ENCODE measurements at places on chromosomes 3 and 15.

GRCh38 chr3:27699067-27699466 lies 23.1 kb downstream of the EOMES start:
- H3K36me3 ChIP-seq: no peaks in the 10 kb centered on the region
- H3K4me3 ChIP-seq: no peak overlapping the region
- H3K27me3 ChIP-seq: no peaks in the 10 kb centered on the region

- DNase-seq: no peak
- no peaks in the 10 kb centered on the region for H3K4me1 ChIP-seq
- H3K4me3 ChIP-seq: no peak overlapping the region
- peaks cover 7% of the 10 kb centered on the region for H3K27me3 ChIP-seq
Observed at GRCh38 chr15:89230277-89230676, 8.9 kb upstream of the RLBP1 start.

DNA sequence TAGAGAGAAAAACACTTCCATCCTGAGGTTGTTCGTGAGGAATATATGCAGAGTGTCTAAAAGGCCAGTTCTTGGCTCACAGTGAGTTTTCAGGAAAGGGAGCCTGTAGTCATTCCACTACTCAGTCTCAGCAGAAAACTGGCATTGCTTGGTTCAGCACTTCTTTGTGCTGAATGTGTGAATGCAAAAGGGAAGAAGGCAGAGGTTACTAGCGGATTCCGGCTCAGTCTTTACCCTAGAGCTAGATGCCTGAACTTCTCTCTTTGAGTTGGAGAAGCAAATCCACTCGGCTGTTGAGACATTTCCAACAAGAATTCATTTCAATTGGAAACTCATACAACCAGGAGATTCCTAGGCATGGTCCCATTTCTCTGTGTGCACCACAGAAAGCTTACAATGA lies 23.1 kb upstream of the FRMD4B start:
- no peaks in the 10 kb centered on the region for H3K36me3 ChIP-seq
- peaks cover 3% of the 10 kb centered on the region for H3K4me1 ChIP-seq
- no peak overlapping the region for H3K4me3 ChIP-seq
- no peak for DNase-seq
- H3K27ac ChIP-seq: no peak overlapping the region
- H3K27me3 ChIP-seq: peaks cover 5% of the 10 kb centered on the region

DNA sequence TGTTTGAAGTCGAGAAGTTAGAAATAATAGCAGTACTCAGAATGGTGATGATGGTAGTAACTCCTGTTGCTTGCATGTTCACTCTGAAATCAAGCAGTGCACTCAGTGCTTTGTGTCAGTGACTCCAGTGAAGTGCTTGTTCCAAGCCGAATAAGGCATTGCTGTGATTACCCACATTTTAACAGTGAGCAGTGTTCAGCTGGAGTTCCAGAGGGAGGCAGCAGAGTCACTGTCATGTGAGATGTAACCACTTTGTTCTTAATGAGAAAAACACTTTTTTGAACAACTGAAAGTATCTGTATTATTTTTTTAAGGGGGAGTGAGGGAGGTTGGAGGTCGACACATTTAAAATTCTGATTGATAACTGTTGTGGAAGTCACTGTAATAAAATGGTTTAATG lies 3.7 kb downstream of the MDFIC2 start:
- peaks cover 9% of the 10 kb centered on the region for H3K27me3 ChIP-seq
- DNase-seq: peak; percentile 6
- H3K4me3 ChIP-seq: no peak overlapping the region
- H3K27ac ChIP-seq: no peak overlapping the region
- H3K36me3 ChIP-seq: no peaks in the 10 kb centered on the region
- no peaks in the 10 kb centered on the region for H3K4me1 ChIP-seq

- H3K4me3 ChIP-seq: peak overlapping the region; percentile 68
- H3K27me3 ChIP-seq: peaks cover 8% of the 10 kb centered on the region
- H3K4me1 ChIP-seq: peaks cover 24% of the 10 kb centered on the region
- peak; percentile 91 for DNase-seq
- H3K36me3 ChIP-seq: no peaks in the 10 kb centered on the region
Observed at GRCh38 chr15:51077221-51078153, 17.2 kb downstream of the TNFAIP8L3 start.

DNA sequence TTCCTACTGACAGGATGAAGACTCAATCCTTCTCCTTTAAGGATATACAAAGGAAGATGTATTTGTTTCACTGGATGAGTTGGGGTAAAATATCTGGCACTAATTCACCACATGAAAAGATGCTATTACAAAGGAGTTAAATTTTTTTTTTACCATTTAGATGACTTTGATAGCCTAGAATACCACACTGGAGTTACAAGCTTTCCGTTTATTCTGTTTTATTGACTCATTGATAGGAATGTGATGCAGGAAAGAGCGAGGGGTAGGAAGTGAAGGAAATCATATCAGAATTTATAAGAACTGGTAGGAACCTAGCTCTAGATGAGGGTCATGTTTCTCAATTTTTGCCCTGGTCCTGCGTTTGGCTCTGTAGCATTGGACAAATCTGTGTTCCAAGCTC lies 427.2 kb downstream of the GRM7 start:
- H3K27ac ChIP-seq: no peak overlapping the region
- no peaks in the 10 kb centered on the region for H3K27me3 ChIP-seq
- no peak overlapping the region for H3K4me3 ChIP-seq
- H3K36me3 ChIP-seq: no peaks in the 10 kb centered on the region
- no peak for DNase-seq

DNA sequence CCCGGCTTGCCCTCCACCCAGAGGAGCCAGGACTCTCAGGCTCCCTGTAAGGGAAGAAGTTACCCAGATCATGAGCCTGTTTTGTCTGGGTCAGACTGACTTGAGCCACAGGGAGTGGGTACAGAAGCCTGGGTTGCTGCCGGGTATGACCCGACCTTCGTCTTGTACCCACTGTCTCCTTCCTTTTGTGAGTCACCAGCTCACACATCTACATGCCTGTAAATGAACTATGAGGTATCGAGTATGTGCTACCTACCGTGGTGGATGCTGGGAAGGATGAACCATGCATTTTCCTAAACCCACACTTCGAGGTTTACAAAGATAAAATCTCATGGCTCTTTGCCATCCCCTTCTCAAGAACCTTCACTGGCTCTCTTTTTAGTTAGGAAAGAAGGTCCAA lies 56.9 kb downstream of the CACNA1D start:
- no peaks in the 10 kb centered on the region for H3K36me3 ChIP-seq
- peaks cover 5% of the 10 kb centered on the region for H3K4me1 ChIP-seq
- H3K4me3 ChIP-seq: no peak overlapping the region
- H3K27ac ChIP-seq: no peak overlapping the region
- H3K27me3 ChIP-seq: no peaks in the 10 kb centered on the region

GRCh38 chr3:187454085-187454815 lies 86.1 kb downstream of the RTP4 start:
- H3K4me3 ChIP-seq: no peak overlapping the region
- no peaks in the 10 kb centered on the region for H3K4me1 ChIP-seq
- peaks cover 6% of the 10 kb centered on the region for H3K27me3 ChIP-seq

All from activated naive CD4-positive, alpha-beta T cell treated with anti-CD3 and anti-CD28 coated beads for 36 hours (primary cell).